HCEC 1CT (cell line): ENCODE measurements at places on chromosomes 16 and 17.

GRCh38 chr16:704552-705380 lies 835 bp downstream of the FBXL16 start:
- DNase-seq = no peak

DNA sequence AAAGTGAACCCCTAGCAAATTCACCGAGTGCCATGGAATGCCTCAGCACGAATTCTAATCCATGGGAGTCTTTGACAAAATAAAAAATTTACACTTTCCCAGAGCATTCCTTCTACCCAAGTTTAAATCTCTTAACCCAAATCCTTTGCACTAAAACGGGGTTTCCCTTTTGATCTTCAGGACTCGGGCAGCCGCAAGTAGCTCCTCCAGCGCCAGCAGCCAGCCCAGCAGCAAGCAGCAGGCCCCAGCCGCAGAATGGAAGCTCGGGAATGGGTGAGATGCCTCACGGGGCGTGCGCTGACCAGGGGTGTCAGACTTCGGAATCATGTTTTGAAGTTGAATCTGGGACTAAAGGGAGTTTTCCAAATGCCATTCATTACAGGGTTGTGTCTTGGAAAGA lies 42.4 kb downstream of the RPA1 start:
- no peak for DNase-seq

- DNase-seq = no peak
Observed at GRCh38 chr16:3646348-3646920, 8.1 kb upstream of the DNASE1 start.

GRCh38 chr16:76444832-76445231 lies 167.6 kb downstream of the CNTNAP4 start:
- no peak for DNase-seq

DNA sequence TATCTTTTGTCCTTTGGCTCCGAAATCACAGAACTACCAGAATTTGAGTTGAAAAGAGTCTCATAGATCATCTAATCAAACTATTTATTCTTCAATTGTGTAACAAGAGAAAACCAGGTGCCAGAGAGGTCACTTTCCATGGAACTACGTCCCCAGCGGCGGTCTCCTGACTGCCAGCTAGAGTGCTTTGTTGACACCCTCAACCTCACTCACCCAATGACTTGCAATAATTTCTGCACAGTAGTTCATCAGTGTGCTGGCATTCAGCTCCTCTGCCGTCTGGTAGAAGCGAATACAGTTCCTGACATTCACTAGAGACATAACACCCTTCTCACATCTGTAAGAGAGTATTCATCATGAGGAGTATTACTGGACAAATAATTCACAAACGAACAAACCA lies 54.2 kb downstream of the ANKFY1 start:
- DNase-seq = no peak

DNA sequence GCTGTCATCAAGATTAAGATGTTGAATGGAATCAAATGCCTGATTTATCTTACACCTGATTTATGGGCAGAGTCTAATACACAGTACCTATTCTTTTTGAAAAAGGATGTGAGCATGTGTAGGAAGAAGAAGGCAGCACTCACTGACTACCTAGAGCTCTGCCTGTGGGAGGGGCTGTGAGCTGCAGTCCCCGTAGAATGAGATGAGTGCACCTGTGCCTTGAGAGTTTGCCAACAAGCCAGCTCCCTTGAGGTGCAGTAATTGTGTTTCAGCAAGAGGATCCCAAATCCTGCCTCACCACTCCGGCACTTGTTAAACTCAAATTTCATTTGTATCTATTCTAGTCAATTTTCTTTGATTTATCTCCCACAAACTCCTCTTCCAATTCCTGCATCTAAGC lies 46.0 kb downstream of the CDH11 start:
- DNase-seq = no peak

DNA sequence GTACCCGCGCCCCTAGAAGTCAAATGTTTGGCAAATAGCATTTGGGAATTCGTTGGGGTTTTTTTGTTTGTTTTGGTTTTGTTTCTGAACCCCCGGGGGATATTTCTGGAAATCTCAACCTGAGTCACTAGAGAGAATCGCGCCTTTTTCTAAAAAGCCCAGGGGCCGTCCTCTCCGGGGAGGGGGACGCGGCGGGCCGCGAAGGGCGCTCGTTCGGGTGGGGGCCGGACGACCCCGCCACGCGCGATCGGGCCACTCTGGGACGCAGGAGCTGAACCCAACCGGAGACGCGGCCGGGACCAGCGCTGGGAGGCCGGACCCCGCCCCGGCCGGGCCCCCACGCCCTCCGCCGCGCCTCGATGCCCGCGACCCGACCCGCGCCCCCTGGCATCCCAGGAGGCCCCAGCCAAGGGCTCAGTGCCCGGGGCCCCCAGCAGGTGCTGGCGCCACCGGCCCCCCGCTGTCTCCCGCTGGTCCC lies 302 bp downstream of the LITAF start:
- DNase-seq = no peak

GRCh38 chr17:79914813-79915740 lies 75.8 kb upstream of the CBX4 start:
- DNase-seq = no peak

DNA sequence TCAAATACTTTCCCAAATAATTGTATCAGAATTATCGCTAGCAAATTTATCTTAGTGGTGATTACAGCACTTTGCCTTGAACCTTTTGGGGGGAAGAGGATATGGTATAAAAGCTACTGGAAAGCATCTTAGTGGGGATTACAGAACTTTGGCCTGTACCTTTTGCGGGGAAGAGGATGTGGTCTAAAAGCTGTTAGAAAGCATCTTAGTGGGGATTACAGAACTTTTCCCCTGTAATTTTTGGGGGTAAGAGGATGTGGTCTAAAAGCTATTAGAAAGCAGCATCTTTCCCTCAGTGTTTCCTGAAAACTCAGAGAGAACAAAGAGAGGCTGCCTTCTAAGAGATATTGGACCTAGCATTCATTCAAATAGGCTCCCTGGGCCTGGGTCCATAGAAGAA lies 4.1 kb downstream of the SLFN12 start:
- DNase-seq = no peak

DNA sequence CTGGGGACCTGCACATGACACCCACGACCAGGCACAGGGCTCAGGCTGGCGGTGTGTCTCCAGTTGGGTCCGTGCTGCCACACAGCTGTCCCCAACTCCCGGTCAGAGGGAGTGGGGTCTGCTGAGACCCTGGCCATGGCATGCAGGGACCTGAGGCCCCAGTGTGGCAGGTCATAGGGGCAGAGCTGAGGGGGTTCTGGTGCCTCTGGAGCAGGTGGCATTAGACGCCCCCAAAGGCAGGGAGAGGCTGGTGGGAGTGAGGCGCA lies 4.2 kb downstream of the NUBP2 start:
- no peak for DNase-seq

- no peak for DNase-seq
Observed at GRCh38 chr16:81106826-81107503, 10.8 kb upstream of the GCSH start.

DNA sequence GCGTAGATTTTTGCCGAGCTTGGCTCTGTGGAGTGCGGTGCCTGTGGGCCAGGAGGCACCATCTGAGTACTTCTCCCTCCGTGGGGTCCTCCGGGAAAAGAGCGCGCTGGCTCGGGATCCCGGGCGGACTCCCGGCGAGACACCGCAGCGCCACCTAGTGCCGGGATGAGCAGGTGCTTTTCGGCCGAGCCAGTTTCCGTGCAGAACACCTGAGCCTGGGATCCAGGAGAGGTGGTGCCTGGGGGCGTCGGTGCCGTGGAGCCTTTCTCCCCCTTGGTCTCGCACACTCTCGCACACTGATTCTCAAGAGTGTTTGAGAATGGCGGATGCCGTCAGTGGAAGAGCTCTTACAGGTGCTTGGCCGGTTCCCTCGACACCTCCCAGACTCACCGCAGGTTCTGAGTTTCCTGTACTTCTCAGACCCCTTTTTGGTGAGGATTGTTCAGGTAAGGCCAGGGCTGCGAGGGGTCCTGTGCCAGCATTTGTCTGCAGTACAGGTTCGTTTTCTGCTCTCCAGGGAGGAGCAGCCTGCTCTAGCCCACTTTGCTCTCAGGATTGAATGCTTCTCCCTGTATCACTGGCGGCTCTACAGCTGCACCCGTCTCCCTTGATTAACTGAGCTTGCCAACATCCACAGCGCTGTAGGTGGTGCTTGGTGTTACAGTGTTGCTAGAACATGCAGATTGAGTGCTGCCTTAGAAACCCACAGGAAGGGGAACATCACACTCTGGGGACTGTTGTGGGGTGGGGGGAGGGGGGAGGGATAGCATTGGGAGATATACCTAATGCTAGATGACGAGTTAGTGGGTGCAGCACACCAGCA lies 23.3 kb downstream of the TBCD start:
- DNase-seq = no peak

DNA sequence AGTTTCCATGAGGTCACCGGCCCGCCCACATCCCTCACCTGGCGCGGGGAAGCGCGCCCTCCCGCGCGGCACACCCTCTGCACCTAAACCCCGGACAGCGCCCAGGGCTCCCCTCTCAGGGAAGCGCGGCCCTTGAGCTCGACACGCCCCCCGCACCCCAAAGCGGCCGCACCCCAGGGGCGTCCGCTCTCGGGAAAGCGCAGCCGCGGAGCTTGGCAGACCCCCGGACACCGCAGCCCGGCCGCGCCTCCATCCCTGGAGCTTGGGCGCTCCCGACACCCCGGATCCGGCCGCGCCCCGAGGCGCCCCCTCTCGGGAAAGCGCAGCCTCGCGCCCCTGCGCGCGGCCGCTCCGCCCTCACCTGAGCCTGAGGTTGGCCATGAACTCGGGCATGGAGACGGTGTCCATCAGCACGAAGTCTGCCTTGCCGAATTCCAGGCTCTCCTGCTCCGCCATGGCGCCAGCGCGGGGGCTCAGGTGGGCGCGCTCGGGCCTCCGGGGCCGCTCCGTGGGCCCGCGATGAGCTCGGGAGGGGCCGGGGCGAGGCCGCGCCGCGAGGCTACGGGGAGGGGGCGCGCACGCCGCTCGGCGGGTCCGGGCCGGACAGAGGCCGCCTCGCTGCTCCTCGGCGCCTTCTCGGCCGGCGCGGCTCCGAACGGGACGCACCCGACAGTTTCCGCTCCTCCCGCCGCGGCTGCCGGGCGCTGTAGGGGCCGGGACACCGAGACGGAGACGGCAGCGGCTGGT lies at the start of gene MYO1D:
Gene MYO1D (minus strand): TSS at position 708 of the 747 bp plus-strand sequence. CDS start 252 bp downstream, at position 456.
- DNase-seq = no peak

DNA sequence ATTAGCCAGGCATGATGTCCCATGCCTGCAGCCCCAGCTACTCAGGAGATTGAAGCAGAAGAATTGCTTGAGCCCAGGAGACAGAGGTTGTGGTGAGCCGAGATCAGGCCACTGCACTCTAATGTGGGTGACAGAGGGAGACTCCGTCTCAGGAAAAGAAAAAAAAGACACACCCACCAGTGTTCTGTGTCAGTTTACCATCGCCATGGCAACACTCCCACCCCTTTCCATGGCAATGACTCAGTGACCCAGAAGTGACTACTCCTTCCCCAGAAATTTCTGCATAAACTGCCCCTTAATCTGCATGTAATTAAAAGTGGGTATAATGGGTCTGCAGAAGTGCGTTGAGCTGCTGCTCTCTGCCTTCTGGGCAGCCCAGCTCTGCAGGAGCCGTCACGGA lies 4.0 kb upstream of the ZC3H18 start:
- peak; percentile 26 for DNase-seq

- DNase-seq = no peak
Observed at GRCh38 chr16:89123001-89123830, 29.6 kb downstream of the ACSF3 start.

DNA sequence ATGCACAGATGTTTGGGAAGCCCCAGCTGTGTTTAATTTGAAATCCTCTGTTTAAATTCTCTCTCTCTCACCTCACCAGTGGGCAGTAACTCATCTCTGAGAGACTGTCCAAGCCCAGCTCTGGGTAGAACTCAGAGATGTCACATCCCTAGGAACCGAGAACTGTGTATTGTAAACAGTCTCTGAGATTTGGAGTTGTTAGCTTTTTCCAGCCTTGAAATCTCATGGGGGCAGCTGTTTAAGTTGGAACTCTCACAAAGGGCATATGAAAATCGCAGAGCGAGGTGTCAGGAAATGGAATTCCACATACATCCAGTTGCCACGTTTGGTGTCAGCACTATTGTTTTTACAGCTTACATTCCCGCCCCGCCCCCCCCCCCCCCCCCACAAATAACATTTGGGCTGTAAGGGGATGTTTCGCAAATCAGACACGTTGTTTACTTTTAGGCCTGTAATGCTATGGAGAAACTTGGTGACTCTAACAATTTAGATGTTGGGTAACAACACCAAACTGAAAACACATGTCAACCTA lies 34.3 kb downstream of the VPS35L start:
- DNase-seq = peak; percentile 82

DNA sequence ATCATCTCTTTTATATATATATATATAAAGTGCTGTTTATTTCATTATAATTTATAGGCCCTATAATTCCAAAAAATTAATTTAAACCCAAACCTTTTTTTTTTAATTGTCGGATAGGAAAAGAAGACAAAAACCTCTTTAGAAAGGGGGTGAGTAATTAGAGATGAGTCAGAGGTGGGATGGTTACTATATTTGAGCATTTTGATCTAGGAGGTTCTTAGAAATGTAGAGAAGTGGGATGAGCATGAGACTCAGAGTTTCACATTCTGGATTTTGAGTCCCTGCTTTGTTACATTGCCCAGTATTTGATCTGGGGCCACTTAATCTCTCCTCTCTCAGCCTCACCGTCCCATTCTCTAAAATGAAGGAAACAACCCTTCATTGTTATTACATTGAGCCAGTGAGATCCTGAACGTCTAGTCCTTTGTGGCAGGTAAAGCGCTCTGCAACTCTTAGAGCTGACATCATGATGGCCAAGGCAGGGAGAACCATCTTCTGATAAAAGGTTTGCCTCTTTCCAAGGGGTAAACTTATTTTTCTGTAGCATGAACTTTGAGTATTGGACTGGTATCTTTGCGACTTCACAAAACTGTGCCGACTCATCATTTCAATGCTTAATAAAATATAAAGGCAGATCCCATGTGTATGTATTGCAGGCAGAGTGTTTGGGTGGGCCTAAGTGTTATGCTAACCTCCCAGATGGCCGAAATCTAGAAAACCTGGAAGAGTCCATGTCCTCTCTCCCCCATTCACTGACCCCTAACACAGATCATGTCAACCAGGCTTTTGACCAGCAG lies 21.3 kb downstream of the HS3ST3B1 start:
- peak; percentile 38 for DNase-seq

DNA sequence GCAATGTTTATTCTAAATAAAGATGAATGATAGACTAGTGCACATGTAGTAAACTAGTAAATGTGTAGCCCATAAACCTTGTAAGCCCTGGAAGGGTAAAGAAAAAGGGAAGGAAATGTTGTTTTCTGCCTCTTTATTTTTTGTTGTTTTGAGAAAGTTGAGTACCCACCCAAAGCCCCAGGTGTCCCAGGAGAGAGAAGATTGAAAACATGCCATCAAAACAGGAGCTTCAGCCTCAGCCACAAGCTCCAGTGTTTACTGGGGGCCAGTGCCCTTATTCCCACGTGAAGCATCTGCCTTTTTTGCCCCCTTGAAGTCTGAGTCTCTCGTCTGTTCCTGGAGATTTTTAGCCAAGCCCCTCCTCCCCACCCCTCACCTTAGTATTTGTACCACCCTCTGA lies 121.5 kb downstream of the PRKCB start:
- DNase-seq = no peak
